Eye (tissue), 1 donor: ENCODE measurements at places on chromosomes 4 and X.

DNA sequence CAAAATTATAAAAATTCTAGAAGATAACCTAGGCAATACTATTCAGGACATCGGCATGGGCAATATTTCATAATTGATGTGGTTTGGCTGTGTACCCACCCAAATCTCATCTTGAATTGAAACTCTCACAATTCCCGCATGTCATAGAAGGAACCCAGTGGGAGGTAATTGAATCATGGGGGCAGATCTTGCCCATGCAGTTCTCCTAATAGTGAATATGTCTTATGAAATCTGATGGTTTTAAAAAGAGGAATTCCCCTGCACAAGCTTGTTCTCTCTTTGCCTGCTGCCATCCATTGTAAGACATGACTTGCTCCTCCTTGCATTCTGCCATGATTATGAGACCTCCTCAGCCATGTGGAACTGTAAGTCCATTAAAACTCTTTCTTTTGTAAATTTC is 77.7 kb downstream of the DDX60 start:
- DNase-seq, result no peak

DNA sequence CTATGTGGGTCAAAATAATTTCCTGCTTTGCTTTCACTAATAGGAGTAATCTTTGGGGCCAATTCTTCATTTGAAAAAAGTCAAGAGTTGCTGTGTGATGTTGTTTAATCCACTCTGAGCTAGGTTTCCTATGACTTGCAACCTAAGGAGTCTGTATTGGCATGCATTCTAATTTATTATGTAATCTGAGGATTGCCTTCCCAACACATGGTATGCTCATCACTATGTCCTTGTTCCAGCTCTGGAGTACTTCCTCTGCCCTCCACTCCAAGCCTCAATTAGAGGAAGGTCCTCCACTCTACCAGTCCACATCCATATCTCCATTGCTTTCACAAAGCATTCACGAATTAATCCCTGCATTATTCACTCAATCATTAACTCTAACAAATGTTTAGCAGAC is 56.1 kb downstream of the PPP3CA start:
- DNase-seq, result no peak

DNA sequence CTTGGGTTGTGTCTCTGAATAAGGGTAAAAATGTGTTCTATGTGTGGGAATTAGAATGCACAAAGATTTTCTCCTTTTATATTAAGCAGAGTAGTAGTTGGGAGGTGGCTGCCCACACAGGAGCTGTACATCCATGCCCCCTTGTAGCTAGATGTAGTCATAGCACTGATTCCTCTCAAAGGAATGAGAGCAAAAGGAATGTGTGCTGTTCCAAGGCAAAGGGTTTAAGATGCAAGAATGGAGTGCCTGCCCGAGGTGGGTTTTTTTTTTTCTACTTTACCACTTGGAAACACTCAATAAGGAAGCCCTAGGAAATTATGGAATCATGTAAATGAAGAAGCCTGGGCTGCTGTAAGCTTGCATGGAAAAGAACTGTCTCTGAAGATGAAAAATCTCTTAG is 2183.2 kb upstream of the AGA start:
- peak; percentile 11 for DNase-seq

DNA sequence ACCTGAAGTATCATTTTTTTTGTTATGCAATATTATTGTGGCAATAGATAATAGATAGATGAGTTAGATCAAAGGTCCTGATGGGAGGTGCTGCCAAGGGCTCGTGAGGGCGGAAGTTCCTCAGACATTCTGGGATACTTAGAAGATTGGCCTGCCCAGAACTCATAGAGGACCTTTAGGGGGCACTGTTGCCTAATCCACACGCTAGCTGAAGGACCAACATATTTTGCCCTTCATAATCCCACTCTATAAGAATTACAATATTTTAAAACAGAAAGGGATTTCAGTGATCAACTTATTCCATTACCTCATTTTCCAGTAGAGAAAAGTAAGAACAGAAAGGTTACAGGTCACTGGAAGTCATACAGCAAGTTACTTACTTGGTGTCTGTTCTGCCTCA is 22.9 kb upstream of the COX7B2 start:
- DNase-seq, result peak; percentile 30

DNA sequence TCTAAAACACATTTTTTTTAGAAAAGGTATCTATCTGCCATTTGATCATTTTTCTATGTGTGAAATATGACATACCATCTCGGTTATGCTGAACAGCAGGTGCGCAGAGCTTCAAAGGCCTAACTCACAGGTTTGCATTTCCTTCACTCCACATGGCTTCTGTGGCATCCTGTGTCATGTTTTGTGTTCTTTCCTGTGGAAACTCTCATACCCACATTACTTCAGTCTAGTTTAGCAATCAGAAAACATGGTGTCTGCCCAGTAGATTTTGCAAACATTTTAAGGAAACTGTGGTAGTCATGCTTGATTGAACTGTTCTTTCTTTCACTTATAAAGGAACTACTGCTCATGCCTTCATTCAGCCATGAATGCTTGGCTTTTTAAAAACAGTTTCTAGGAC is 11.3 kb upstream of the ARAP2 start:
- no peak for DNase-seq

- no peak for DNase-seq
These were observed 71.3 kb downstream of the LRBA start for GRCh38 chr4:150943818-150944217.

GRCh38 chr4:122170775-122171174 is 18.6 kb downstream of the BLTP1 start:
- no peak for DNase-seq

- no peak for DNase-seq
These were observed 125.3 kb upstream of the GABRG1 start for GRCh38 chr4:46249106-46249505.

DNA sequence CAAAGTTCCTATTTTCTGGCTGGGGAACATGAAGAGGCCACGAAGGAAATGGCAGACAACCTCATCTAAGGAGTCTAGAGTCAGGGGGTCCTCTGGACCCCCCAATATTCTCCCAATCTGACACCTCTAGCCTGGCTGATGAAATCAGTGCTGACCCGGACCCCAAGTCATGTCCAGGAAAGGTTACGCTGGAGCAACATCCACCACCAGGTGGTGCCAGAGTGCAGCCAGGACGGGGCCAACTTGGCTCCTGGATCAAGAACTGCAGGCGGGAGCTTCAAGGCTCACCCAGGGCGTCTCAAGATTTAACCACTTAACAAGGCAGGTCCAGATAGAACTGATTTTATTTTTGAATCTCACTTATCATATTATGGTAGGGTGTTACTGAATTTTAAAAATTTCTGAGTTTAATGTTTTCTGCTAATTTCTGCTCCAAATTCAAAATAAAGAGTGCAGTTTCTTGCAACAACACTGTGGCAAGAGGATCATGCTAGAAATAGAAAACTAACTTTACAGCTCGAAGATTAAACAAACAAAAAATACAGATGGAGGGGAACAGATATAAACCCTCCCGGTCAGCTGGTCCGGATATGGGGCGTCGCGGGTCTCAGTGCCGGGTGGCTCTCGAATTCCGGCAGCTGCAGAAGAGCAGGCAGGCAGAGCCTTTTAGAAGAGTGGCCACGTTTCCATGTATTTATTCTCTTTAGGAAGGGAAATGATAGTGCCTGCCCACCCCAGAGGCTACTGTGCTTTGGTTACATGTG is 135.5 kb downstream of the AFAP1 start:
- peak; percentile 93 for DNase-seq

DNA sequence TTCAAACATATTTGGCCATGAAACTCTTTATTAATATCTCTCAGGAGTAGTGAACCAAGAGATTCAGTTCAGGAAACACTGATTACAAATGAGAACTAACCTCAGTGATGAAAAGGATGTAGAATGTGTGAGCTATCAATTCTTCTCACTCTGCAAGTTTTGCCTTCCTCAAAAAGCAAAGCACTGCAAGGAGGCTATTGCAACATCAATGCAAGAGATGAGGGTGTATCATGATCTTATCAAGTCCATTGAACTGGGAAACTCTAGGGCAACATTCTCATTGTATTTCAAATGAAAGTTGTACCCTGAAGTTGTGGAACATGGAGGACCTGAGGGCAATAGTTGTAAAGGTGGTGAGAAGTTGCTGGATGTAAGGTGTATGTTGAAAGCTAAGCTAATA is 56.4 kb upstream of the VEGFC start:
- DNase-seq, result no peak

GRCh38 chr4:76952071-76952470 is 2.5 kb downstream of the SEPTIN11 start:
- DNase-seq, result no peak

DNA sequence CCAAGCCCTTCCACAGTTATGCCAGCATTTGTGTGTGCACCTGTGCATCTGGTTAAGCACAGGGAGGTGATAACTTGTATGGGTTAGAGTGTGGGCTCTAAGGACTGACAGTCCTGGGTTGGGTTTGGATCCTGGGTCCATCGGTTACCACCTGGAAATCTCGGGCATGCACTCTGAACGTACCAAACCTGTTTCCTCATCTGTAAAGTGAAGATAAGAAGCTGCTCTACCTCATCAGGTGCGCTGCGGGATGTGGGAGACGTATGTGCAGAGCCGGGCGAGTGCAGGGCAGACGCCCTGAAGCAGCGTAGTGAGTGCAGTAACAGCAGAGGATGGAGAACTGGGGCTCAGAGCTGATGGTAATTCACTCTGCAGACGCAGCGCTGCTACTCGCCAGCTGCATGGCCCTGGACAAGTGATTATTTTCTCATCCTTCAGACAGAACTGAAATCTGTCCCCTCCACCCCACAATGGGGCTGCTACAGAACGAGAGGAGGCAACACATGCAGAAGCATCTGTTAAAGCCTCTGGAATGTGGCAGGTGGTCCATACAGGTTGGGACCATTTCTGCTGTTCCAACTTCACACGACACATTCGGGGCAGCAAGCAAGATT is 64.4 kb downstream of the HADH start:
- DNase-seq, result no peak

GRCh38 chr4:8112672-8113071 is 45.9 kb downstream of the ABLIM2 start:
- no peak for DNase-seq

DNA sequence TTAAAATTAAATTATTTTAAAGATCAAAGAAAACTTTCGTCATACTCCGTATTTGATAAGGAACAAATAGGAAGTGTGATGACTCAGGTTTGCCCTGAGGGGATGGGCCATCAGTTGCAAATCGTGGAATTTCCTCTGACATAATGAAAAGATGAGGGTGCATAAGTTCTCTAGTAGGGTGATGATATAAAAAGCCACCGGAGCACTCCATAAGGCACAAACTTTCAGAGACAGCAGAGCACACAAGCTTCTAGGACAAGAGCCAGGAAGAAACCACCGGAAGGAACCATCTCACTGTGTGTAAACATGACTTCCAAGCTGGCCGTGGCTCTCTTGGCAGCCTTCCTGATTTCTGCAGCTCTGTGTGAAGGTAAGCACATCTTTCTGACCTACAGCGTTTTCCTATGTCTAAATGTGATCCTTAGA is at the start of gene CXCL8:
Gene CXCL8, plus strand, starts transcription at position 217 of the 426 bp plus-strand sequence. Its CDS starts 90 bp downstream, at position 307.
- DNase-seq, result no peak

GRCh38 chr4:148315049-148315448 is 127.2 kb downstream of the NR3C2 start:
- no peak for DNase-seq

- DNase-seq, result no peak
These were observed 1.7 kb upstream of the WDR1 start for GRCh38 chr4:10118048-10119004.

DNA sequence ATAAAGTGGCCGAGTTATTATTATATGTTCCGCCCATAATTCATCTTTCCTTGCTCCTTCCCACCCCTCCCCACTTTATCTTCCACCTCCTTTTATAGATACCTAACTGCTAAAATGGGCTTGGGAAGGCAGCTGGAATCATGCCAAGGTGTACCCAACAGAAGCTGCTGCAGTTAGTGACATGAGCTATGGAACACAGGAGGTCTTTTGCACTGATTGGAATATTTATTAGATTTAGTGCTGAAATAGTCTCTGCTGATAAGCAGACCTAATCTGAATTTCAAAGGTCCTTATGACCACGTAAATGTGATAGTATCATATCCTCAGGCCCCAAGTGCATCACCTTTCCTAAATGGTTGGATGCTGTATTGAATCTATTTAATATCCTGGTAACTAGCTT is 64.9 kb downstream of the HMGB2 start:
- DNase-seq, result no peak

GRCh38 chr4:112109360-112110058 is 35.7 kb upstream of the FAM241A start:
- no peak for DNase-seq

GRCh38 chrX:42384956-42385355 is 393.0 kb downstream of the PPP1R2C start:
- DNase-seq, result no peak

GRCh38 chr4:39913471-39913870 is 64.2 kb downstream of the PDS5A start:
- no peak for DNase-seq

GRCh38 chr4:83043801-83044407 is 8.9 kb downstream of the COPS4 start:
- DNase-seq, result no peak

DNA sequence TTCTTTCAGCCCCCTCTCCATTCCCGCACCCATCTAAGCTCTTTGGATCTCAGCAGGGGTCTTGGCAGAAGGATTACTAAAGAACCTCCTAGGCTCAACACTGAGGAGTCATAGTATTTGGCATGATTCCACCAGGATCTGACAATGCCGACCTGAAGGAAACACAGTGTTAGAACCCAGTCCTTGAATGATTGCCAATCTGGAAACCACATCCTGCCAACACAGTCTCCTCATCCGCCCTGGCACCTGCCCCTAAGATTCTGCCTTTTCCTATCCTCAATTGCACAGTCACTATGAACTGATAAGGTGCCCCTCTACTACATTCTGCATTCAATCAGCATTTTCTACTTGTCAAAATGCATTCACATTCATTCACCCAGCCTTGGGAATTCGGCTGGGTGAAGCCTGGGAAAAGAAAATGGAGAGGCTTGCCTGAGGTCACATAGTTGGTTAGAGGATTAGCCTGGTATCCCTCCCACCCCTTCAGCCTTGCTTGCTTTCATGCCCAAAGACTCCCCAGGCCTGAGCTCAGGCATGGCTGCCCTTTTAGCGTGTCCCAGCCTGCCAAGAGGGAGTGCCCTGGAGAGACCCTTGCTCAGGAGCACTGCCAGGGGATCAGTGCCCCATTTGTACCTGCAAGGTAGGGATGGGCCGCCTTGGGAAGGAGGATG is 2.2 kb upstream of the CLDN2 start:
- no peak for DNase-seq

DNA sequence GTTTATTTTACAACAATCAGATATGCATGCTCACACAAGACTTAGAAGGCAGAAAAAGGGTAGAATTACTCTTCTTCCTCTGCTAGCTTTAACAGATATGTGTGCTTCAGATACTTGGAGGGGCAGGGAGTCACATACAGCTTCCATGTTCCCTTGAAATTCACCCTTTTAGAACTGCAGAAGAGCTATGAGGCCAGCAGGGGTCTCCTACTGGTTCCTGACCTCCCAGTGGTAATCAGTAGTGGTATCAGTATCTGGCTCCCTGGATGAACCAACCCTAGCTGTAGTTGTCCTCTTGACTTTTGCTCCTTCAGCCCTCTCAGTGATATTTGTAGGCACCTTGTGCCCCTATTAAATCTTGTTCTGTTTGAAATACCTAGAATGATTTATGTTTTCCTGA is 81.5 kb downstream of the RCHY1 start:
- DNase-seq, result no peak
